ENCODE measurements at places on chromosomes 2 and 18.

- no peak for DNase-seq
These were observed 704 bp downstream of the ANKRD53 start for GRCh38 chr2:70979180-70979488.

DNA sequence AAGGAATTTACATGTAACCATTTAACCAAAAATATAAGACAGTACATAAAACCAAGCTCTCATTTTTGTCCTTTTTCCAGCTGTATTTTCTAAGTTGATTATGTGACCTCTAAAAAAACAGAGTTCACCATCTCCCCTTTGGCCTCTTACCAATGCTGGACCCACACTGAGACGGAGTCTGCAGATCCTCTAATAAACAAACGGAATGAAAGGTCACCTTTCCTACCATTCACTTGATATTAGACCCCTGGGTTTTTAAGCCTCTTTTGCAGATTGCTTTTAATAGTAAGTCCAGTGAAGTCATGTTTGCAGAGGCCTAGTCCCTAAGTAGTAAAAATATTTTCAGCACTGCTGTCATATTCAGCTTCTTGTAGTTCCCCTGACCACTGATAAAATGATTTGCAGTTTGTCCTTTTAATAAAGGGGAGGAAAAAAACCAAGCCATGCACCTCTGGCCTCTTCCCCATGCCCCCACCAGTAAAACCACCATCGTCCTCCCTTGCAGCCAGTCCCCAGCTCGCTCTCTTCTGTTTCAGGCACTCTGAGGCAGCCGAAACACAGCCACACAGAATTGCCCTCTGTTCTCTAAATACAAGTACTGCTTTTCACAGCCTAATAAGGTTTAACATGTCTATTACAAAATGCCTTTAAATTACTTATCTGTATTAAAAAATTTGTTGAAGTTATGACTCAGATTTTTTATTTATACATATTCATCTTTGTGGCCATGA lies 427.5 kb downstream of the PARD3B start:
- no peak for DNase-seq

- DNase-seq = no peak
These were observed 118.6 kb upstream of the SIX2 start for GRCh38 chr2:45127891-45128290.

DNA sequence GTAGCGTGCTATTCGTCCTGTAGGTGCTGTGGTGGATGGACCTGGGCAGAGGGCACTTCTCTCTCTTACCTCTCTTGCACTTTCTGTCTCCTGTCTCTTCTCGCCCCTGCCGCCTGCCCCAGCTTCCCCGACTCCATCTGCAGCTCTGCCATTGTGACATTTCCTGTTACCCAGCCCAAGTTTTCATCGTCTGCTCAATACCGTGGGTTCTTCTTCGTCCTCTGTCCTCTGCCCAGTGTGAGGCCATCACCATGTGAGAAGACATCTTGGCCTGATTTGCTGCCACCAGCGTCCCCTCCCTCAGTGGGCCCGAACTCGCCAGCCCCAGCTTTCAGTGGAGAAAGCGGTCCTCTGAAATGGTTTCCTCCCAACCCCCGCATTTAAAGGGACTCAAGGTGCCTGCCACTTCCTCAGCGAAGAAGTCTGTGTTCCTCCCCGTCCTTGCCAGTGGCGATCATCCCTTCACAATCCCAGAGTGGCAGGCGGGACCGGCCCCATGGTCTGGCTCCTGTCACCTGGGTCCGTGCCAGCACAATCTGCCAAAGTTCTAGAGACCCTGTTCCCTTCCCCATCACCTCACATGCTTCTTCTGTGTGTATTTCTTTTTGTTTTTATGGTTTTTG lies 18.0 kb downstream of the TGOLN2 start:
- no peak for DNase-seq

Data from Calu3 (cell line).